A549 treated with dexamethasone at 1 μM for 4 hours (cell line): ENCODE measurements at places on chromosomes 11 and 22. TPM values are rescaled to one million over a fixed set of nuclear protein-coding genes. Genes with fewer than 3 reads are reported as not detected.

Gene CPT1B
- 4.5 to 12.2 TPM (median 11.1 TPM) in 5 replicates for total RNA-seq

Gene NXPE1
- total RNA-seq, result not detected in 5 replicates

Gene UPK2
- total RNA-seq, result 0.58 to 0.86 TPM (median 0.69 TPM) in 5 replicates

Gene POTEH
- total RNA-seq, result not detected in 5 replicates
